Putamen (tissue), 1 donor: ENCODE measurements at places on chromosomes 13 and 19.

DNA sequence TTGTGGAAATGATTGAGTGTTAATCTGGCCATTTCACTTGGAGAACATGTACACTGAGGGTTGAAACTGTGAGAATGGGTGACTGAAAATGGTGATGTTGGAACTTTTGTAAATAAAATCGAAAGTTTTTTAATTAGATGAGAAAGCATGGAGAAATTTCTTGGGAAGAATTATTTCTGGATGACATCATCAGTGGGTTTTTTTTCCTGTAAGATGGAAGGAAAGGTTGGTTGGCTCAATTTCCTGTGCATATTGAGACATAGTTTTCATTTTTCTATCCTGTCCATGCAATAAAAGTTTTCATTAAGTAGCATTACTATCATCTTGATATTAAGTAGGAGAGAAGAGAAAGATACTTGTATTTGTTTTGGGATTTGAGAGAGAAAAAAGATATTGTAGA lies 120.6 kb upstream of the HTR2A start:
- DNase-seq, result no peak

GRCh38 chr13:26820871-26821270 lies 60.3 kb upstream of the GPR12 start:
- no peak for DNase-seq

- no peak for DNase-seq
Measured at GRCh38 chr13:73521290-73521624, 462.5 kb downstream of the KLF5 start.

GRCh38 chr19:33192010-33192409 lies 2.1 kb upstream of the LRP3 start:
- DNase-seq, result no peak

DNA sequence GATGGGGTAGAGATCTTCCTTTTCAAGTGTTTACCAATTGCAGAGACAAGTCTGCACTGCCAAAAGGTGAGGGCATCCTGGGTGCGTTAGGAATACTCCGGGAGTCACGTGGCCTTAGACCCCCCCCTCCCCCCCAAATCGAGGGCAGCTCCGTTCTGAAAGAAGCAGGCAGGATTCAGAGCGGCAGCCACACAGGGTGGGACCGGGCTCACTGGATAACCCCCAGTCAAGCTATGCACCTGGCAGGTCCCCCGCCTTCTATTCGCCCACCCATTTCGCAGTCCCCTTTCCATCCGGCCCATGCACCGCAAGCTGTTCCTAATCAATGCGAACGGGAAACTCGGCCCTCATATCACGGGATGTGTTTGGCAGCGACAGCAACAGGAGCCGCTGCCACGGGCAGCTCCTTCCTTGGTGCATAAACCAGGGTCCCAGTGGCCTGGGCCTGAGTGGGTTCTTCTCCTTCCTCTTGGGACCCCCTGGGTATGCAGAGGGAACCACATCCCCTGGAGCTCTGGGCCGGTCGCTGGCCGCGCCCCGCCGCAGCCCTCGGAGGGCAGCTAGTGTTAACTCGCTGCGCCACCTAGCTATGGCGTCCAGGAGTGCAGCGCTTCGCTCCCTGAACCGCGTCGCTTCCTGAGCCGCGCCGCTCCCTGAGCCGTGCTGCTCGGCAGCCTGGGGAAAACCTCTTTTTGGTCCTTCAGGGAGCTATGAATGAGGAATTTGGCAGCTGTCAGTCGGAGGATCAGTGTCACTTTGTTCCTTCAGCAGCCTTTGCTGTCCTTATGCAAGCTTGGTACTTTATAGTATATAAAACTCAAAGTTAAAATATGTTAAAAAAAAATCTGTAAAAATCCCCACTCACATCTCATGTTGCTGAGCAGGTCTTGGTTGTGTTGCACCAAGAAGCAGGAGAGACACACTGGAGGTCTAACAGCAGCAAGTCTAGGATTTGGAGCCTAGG lies 41.4 kb downstream of the LYL1 start:
- DNase-seq, result peak; percentile 86

- no peak for DNase-seq
Measured at GRCh38 chr13:112350300-112350699, 25.9 kb upstream of the SPACA7 start.

DNA sequence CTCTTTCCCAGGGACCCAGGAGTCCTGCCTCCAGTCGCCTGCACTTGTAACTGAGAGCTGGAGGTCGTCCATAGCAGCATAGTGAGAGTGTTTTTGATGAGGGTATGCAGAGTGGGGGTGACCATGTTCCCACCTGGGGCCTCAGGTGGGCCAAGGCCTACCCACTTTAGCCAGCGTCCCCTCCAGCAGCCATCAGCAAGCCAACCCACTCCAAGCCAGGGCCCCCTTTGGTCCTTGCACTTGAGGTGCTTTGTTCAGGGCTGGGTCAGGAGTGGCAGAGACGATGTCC lies 11.9 kb upstream of the SMG9 start:
- no peak for DNase-seq

- DNase-seq, result no peak
Measured at GRCh38 chr13:48859272-48860105, 116.2 kb upstream of the FNDC3A start.

DNA sequence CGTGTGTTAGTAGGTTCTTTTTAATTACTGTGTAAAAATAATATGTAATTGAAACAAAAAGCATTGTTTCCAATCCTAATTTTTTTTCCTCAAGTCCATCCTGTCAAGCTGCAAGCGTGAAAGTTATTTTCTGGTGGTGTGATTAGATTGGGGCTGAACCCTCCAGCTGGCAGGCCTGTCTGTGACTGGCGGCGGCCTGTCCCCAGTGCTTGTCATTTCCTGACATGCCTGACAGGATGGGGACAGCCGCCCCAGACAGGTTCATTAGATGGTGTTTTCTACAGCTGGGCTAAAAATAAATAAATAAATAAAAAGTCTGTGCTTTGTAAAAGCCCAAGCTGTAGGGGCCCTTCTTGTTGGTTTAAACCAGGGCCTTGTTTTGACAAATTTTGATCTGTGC lies 53.7 kb upstream of the MAB21L1 start:
- DNase-seq, result no peak

- DNase-seq, result no peak
Measured at GRCh38 chr13:29718694-29719093, 123.2 kb upstream of the SLC7A1 start.

DNA sequence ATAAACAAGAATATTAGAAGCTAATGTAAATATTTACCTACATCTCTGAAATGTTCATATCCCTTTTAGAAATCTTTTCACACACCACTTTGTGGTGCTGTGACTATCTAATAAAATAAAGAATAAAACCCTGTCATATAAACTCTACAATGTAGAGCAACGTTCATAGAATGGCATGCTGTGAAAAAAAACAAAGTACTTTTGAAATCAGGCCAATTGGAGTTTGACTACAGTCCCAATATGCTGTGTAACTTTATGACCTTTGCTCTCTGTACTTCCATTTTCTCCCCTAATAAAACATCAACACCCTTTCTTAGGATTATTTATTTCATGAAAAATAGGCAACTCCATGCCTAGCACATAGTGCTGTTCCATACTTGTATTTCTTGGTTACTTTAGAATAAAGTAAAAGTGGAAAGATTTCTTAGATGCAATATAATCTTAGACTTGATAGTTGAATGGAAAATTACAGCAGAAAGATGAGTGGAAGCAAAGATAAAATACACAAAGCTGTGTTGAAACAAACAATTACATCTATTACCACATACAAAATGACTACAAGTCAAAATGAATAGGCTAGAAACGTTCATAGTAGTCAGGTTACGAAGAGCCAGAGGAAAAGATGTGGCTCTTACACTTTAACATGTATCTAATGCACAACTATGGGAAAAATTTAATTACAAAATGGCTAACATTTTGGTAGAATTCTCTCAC lies 613.2 kb upstream of the SLITRK5 start:
- DNase-seq, result no peak

GRCh38 chr19:28553005-28553404 lies 659.9 kb downstream of the UQCRFS1 start:
- no peak for DNase-seq

DNA sequence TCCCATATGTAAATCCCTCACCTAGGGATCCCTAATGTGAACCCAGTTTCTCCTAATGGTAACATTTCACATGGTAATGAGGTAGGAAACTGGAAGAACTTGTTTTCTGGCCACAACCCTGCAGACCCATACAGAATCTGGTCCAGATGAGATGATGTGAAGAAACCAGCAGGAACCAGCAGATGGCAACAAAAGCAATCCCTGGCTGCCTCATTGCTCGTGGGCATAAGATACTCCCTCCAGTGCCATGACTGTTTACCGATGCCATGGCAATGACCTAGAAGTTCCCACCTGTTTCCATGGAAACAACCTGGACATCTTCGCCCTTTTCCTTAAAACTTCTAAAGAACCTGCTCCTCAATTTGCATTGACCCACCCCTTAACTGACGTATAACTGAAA lies 1.4 kb upstream of the CD209 start:
- no peak for DNase-seq

GRCh38 chr13:102651892-102652291 lies 43.0 kb downstream of the METTL21C start:
- DNase-seq, result no peak

- DNase-seq, result no peak
Measured at GRCh38 chr13:97215325-97215724, 6.8 kb upstream of the MBNL2 start.

GRCh38 chr19:15841875-15842569 lies 26.6 kb upstream of the OR10H1 start:
- DNase-seq, result no peak

DNA sequence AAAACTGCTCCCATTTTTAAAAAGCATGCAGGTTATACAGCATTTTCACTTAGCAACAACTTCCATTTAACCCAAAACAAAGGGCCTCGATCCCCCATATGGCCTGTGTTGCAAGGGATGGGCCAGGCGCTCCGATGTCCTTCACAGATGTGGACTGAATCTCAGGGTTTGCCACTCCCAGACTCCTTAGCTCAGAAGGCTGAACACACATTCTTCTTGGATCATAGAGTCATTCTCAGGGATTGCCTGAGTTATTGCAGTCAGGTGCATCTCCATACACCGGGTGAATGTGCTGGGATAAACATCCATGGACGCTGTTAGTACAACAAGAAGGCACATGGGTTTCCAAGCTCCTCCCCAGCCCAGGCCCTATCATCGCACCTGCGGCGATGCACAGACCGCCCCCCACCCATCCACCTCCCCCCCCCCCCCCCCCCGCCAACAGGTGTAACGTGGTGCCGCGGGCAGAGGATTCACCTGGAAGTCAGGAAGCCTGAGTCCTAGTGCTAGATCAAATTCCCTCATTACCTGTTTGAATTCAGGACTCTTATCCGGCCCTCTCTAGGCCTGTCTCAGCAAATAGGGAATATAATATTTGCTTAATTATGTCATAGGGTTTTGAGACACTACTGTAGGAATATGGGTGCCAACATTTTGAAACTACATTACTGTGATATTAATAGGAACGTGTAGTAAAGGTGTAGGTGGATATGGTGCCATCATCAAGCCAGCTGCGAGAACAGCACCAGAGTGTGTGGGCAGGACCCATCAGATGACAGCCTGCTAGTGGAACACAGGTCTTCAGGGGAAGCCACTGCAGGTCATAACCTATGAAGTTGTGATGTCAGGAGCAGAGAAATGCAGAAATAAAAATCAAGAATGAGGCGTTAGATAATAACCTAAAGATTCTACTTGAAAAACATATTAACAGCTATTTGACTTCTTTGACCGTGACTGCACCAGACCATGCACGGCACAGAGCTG lies 110.9 kb downstream of the SACS start:
- peak; percentile 75 for DNase-seq

DNA sequence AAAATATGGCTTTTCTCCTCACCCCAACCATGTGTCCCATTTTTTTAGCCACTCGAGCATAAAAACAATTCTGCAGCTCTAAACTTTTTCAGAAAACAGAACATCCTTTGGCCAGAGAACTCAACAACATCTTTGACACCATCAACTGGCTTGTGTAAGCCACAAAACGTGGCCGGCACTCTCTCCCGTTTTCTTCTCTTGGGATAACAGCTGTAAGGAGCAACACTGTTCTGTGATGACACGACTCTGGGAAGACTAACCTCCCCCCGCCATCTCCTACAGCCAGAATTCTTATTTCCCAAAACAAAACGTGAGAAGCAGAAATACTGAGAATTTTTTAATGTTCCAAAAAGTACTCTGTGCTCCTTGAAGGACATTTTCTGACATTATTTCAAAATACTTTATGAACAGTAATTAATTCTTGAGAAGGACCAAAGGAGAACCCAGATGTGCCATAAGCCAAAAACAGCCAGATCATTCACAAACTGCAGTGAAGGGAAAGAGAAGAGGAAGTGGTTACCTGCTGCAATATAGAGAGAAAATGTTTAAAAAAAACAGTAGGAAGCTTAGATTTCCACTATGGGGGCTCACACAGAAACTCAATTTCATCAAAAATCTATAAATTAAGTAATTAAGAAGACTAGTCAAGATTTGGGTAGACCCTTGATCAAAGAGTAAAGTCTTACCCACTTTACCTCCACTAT lies 25.8 kb downstream of the COL4A1 start:
- DNase-seq, result no peak

DNA sequence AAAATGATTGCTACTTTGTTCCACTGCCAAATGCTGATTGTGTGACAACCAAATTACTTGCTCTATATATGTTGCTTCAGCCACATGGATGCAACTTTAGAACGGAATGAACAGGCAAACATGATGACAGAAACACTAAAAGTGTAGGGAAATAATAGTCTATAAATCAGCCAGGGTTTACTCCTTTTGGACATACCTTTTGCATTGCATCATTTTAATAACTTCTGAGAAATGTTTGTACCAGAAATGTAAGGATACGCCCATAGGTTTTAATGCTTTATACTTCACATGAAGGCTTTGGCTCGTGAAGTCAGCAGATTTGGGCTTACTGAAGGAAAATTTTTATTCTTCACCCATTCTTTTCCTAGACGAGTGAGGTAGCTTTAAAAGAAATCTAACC lies 141.0 kb downstream of the POSTN start:
- no peak for DNase-seq

DNA sequence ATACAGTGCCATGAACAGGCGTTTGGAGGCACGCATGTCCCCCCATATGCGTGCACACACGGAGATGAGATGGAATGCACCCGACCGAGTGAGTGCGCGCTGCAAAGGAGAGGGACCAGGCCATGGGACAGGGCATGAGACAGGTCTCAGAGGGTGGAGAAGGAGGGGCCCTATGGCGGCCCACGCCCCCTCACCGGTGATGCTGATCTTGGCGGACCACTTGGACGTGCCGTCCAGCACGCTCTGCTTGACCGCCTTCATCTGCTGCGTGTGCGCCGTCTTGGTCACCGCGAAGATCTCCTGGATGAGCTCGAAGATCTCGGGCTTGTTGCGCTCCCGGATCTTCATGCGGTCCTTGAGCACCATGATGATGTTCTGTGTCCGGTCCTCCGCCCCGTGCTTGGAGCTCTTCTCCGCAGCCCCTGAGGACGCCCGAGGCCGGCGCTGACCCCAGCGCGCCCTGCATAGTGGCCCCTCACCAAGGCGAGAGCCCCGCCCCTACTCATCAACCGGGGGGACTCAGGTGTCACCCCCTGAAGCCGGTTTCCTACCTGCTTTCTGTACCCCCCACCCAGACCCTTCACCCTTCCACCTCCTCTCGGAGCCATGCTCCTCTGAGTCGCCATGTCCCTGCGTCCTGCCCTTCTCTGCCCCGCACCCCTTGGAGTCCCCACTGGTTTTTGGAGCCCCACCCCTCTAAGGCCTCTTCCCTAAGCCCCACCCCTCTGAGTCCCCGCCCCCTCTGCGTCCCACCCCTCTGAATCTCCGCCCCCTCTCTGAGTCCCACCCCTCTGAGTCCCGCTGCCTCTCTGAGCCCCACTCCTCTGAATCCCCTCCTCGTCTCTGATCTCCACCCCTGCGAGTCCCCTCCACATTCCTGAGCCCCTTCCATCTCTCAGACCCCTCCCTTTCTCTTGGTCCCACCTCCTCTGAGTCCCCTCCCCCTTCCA lies 40.8 kb downstream of the UNC13A start:
- DNase-seq, result no peak

- no peak for DNase-seq
Measured at GRCh38 chr19:1041272-1041834, 1.4 kb downstream of the ABCA7 start.
